SK-MEL-5 (cell line): ENCODE measurements at places on chromosomes 7 and 10. TPM values are rescaled to one million over a fixed set of nuclear protein-coding genes. Genes with fewer than 3 reads are reported as not detected.
A peak's percentile ranks its signal among the peaks of the same experiment; 100 is the strongest.

DNA sequence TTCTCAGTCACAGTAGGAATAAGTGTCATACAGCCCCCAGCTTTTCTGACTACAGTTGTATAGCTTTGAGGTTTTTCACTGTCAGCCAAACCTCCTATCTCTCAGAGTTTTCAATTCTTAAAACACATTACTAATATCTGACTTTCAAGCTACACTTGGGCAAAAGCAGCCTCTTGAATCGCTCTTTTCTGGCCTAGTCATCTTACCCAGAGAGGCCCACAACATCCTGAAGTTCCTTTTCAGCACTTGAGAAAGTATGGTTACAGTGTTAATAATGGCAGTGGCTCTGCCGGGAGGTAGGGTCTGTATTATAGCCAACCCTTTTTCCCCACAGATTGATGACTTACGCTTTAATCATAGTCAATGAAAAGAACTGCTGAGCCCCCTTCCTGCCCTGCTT lies 181.0 kb downstream of the LRRC4 start:
- DNase-seq = no peak

GRCh38 chr10:16779384-16779915 lies 37.8 kb downstream of the RSU1 start:
- no peak for DNase-seq

GRCh38 chr10:16242859-16243613 lies 193.8 kb upstream of the PTER start:
- no peak for DNase-seq

- no peak for DNase-seq
These were observed 67.2 kb upstream of the PPP2R2D start for GRCh38 chr10:131833446-131834080.

- no peak for DNase-seq
These were observed 126.8 kb downstream of the SKIDA1 start for GRCh38 chr10:21398563-21399231.

DNA sequence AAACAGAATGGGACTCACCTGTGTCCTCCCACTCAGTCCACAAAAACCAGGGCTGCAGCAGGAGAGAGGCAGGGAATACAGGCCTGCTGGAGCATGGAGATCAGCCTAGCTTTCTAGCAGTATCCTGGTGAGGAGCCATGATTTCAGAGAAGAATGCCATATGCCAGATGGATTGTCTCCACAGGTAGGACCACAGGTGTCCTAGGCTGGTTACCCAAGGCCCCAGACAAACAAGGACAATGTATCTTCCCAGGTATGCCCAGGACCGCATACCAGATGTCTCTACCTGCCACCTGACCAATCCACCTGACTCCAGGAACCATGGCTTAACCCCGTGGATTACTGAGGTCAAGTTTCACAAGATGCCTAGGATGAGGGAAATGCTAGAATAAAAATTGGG lies 295.4 kb upstream of the NPSR1 start:
- no peak for DNase-seq

- no peak for DNase-seq
These were observed 997.3 kb downstream of the REEP3 start for GRCh38 chr10:64518456-64518855.

DNA sequence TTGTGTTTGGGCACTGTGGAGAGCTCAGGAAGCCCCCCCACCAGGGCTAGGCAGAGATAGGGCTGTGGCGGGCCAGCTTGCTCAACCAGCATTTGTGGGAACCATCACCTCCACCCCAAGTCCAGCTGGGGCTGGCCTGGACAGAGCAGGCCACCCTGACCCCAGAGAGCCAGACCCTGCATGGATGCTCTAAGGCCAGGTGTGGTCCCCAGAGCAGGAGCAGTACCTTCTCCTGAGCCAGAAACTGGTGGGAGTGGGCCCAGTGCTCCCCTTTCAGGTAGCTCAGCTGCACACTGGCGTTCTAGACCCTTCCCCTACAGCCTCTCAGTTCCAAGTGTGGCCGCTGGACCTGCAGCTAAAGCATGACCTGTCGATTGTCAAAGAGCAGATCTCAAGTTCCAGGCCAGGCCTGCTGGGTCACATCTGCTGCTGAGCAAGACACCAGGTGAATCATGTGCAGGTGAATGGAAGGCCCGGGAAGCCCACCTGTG lies 57.2 kb downstream of the RASGEF1A start:
- no peak for DNase-seq

GRCh38 chr10:5811387-5811821 lies 1.8 kb downstream of the GDI2 start:
- DNase-seq = peak; percentile 26

GRCh38 chr7:40851001-40851400 lies 716.2 kb downstream of the SUGCT start:
- DNase-seq = no peak

GRCh38 chr10:132462463-132463332 lies 65.7 kb downstream of the PWWP2B start:
- no peak for DNase-seq

DNA sequence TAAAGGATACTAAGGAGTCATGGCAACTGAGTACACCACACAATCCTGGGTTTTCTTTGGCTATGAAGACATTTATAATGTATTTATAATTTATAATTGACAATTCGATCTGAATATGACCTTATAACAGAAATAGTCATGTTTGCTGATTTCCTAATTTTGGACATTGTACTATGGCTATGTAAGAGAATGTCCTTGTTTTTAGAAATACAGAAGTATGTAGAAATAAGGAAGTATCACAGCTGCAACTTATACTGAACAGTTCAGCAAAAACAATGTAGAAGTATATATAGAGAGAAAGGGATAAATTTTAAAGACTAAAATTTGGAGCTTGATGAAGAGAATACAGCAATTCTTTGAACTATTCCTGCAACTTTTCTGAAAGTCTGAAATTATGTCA lies 32.6 kb downstream of the PRLHR start:
- no peak for DNase-seq

The NACAD gene
- 0.05 and 0.16 TPM in 2 replicates for total RNA-seq

The CAV2 gene
- 31.9 and 32.9 TPM in 2 replicates for total RNA-seq

The HABP2 gene
- total RNA-seq = not detected in 2 replicates

The SNX10 gene
- total RNA-seq = 203 and 210 TPM in 2 replicates
